AG09319 (cell line): ENCODE measurements at places on chromosomes 12 and 14.

GRCh38 chr12:29277231-29277630 lies 103.7 kb downstream of the ERGIC2 start:
- DNase-seq: no peak

GRCh38 chr14:100786576-100787219 lies 39.2 kb upstream of the MEG3 start:
- no peak for DNase-seq

DNA sequence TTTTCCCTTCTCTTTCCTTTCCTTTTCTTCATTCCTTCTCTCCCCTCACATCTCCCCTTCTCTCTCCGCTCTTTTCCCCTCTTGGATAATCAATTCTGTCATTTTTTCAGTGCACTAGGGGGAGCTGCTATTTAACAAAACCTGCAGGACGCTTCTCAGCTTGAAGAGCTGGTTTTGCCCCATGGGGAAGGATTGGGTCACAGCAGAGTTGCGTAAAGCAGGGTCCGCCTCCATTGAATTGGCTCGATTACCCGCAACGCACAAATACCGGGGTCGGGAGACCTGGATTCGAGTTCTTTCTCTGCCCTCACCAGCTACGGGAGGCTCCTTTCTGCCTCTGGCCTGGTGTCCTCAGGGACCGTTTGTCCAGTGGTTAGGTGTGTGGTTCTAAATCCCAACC lies 42.1 kb upstream of the CHGA start:
- no peak for DNase-seq

DNA sequence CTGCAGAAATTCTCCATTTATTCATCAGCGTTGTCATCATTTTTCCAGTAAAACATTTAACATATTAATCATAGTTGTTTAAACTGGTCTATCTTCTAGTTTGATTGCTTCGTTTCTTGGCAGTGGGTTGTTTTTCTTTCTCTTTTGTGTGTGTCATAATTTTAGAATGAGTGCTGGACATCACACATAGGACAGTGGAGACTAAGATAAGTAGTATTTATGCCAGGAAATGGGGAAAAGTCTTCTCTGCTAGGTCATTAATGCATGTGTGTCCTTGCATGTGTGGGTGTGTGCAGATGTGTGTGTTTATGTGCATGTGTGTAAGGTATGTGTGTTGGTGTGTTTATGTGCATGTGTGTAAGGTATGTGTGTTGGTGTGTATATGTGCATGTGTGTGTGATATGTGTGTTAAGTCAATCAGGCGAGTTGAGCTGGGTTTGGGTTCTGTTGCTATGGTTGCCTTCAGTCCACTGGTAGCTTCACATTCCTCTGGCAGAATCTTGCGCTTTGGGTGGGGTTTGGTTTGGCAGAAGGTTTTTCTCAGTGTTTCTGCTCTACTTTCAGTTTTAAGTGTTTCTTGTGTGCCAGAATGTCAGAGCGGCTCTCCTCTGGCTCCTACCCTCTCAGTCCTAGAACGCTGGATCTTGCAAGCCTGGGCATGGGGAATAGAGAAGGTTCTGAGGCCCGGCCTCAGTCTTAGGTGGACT lies 7.8 kb upstream of the ADGRD1 start:
- peak; percentile 44 for DNase-seq

DNA sequence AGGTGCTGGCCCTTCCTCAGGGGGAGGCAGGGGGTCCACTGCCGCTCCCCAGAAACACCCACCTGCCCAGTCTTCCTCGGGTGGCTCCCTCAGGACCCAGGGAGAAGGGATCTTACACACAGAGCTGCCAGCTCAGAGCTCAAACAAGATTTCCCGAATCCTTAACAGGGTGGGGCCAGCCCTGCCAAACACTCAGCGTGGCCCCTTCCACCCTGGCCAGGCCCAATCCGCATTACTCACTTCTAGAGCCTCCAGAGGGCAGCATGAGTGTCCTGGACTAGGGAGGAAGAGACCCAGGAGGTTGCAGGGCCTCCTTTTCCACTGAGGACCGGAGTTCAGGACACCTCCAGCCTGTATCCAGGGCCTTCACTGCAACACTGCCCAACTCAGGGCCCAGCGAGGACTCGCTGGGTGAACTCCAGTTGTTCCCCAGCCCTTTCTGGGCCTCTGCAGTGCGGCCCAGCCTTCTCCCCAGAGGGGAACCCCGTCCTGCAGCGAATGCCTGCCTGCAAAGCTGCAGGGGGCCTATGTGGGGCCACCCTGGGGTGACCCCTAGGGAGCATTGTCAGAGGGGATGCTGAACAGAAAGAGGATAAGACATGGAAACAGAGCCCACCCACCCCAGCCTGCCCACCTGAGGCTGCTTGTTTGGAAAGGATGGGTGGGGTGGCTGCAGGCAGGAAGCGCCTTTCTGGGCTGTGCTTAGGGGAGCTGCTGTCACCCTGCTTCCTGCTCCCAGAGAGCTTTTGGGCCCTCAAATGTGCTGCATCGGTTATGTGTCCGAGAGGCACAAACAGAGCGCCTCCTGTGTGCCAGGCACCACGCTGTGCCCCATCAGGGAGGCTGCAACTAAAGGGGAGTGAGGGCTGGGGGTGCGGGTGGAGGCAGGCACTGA lies 43.8 kb downstream of the CCNK start:
- DNase-seq: no peak

DNA sequence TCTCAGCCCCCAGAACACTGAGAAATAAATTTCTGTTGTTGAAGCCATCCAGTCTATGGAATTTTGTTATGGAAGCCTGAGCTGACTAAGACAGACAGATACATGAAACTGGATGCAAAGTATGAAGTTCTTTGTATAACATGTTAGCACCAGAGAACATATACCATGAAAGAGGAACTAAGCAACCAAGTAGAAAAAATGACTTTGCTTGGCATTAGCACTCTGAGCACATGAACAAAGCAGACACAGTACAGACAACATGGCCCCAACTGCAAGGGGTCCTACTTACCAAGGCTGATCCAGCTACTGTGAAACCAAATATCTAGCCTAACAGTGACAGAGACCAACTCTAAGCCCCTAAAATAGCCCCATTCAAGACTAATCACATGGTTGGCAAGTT lies 13.8 kb downstream of the EXOC5 start:
- DNase-seq: no peak

DNA sequence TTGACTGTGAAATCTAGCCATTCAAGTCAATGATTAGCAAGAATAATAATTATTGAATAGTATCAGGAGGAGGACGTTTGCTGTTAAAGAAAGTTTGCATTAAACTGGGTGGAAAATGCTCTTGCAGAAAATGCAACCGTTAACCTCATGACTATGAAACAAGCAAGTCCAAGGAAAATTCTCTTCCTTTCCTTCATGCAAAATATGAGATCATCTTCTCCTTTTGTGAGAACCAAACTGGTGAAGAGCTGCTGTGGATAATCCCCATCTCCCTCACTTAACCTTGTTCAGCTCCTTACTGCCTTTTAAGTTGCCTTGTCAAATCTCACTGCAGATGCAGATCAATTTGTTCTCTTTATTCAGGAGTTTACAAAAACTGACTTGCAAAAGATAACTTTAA lies 142.5 kb downstream of the BCAT1 start:
- DNase-seq: no peak

GRCh38 chr14:95407354-95407753 lies 87.6 kb upstream of the CLMN start:
- no peak for DNase-seq

- DNase-seq: no peak
These were observed 101.2 kb upstream of the SLC16A7 start for GRCh38 chr12:59494617-59495016.

DNA sequence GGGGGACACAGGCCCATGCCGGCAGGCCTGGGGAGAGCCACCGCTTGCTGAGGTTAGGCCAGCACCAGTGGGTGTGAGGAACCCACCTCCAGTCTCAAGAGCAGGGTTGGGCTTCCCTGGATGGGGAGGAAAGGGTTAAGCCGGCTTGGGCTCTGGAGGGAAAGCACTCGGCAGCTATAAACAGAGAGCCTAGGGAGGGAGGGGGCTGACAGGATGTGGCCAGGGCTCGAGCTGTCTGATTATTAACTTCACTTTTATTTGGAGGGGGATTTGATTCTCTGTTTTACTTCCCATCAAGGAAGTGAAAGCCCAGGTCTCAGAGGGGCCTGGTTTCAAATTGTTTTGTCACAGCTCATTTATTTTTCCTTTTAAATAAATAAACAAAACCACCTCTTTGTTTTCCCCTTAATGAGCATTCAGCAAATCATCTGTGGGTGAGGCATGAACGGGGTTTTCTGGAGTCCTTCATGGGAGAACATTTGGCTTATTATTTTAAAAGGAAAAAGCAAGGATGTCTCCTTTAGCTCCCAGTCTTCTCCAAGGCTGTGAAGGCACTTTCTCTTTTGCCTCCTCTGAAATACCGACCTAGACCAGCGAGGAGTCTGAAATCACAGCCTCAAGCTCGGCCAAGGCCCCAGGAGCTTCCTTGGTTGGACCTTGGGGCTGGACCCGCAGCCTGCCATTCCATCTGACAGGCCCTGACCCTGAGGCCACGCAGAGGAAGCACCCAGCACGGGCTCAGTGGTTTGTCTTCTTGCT lies 21.9 kb upstream of the ZFP36L1 start:
- DNase-seq: no peak

DNA sequence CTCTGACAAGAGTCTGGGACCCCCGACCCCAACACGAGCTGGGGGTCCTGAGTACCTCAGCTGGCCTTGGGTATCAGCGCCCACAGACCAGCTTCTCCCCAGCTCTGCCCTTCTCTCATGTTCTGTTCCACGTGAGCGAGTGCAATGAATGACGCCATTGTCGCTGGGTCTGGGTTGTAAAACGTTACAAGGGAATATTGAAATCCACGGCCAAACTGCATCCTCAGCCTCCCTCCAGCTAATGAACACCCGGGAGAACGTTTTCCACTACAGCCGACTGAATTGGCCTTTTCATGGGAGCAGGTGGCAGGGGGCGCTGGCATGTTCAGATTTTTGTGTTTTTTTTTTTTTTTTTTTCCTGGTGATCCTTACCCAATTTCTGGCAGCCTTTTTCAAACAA lies 34.7 kb downstream of the TBX5 start:
- no peak for DNase-seq

- no peak for DNase-seq
These were observed 8.3 kb upstream of the PLEK2 start for GRCh38 chr14:67420102-67420739.
